ENCODE measurements at places on chromosomes 2 and 18.

GRCh38 chr2:42854207-42854818 is 61.9 kb upstream of the HAAO start:
- no peak for DNase-seq

DNA sequence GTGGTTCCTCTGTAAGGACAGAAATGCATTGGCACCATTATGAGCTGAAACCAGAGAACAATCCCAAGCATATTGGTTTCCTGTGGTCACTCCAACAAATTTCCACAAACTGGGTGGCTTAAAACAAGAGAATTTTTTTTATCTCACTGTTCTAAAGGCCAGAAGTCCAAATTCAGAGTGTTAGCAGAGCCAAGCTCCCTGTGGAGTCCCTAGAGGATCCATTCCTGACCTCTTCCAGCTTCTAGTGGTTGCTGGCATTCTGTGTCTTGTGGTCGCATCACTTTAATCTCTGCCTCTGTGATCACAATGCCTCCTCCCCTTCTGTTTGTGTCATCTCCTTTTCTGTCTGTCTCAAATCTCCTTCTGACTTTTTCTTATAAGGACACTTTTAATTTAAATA is 380.3 kb downstream of the NYAP2 start:
- DNase-seq, result no peak

DNA sequence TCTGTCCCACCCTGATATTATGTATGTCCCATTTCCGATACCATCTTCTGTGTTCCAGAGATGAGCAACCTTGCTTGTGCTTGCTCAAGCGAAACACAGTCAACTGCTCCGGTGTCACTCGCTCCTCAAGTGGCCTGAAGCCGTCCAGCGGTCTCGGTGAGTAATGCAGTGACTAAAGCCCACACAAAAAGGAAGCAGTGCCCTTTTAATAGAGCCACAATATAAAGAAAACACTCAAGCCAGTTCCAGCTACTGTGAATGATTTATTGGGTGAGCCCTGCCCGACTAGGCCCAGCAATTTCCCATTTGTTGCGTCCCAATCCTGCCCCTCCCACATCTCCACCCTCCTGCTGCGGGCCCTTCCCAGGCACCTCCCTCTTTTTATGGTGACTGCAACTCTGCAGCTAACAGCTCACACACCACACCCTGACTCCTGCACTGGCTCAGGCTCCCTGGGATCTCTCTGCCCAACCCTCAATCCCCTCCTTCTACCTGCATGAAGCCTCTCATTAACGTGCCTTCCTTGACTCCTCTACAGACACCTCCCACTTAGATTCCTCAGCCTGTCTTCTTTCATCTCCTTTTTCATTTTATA is 44.2 kb upstream of the DSC1 start:
- no peak for DNase-seq

- DNase-seq, result no peak
These were observed 41.4 kb downstream of the FMNL2 start for GRCh38 chr2:152376385-152376784.

- DNase-seq, result no peak
These were observed 138.2 kb downstream of the SH3RF3 start for GRCh38 chr2:109266998-109267854.

DNA sequence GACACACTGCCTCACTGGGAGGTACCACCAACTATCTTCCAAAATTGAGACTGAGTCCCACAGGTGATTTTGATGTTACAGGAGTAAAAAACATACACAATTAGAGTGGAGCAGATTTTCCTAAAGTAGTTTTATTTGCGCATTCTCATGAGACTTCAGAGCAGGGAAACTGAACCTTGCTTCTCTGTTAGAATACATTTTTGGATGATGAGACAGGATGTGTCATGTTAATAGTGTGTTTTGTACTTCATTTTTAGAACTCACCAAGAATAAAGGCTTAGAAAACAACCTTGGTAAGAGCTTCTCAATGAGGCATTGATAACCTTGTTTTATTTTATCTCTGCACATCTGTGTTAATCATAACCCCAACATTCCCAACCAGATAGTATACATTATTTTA is 310.2 kb upstream of the GALNT5 start:
- no peak for DNase-seq

DNA sequence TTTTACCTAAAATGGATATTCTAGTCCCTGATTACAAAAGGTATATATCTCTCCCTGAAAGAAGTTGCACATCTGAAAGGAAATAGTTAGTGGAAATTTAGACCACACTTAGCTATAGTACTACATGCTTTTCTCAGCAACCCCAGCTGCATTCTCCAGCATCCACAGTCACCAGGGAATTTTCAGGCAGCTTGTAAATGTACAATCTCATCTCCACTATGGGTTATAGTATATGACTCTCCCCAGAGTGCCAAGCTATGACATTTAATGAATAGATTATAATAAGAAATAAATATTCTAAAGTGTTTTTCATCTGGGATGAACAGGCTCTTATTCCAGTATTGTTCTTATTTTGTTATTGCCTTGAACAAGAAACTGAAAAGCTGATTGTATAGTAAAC is 197.6 kb upstream of the HNRNPA3 start:
- no peak for DNase-seq
